ENCODE measurements at places on chromosomes 5 and 9.

DNA sequence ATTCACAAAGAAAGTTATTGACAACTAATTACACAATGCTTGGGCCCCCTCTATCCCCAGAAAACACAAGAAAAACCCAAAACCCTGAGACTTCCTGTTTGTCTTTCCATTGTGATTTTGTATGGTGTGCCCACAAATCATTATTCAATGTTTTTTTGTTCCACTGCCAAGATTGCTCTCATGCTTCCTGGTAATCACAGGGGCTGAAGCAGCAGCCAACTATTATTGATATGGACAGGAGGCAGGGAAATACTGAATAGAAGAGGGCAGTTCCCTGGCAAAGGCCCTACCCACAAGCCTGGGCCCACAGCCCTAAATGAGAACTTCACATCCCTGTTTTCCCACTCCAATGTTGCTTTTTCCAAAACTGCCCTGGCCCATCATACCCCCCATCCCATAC is 21.5 kb upstream of the RFK start:
- no peak for DNase-seq

DNA sequence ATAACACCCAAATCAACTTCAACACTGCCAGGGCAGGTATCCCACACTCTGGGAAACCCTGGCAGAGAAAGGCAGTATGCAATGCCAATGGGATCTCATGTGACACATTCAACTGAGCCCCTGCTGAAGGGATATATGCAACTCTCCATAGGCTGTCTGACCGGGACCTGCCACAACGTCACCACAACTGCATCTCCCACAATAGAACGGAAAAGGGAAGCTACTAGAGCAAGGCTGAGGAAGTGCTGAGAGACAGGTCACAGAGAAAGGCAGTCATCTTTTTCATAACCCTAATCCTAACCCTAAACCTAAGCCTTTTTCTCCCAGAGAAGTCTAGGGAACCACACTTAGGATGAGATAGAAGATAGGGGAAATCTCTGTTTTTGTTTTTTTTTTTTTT is 345.9 kb upstream of the CD180 start:
- no peak for DNase-seq

DNA sequence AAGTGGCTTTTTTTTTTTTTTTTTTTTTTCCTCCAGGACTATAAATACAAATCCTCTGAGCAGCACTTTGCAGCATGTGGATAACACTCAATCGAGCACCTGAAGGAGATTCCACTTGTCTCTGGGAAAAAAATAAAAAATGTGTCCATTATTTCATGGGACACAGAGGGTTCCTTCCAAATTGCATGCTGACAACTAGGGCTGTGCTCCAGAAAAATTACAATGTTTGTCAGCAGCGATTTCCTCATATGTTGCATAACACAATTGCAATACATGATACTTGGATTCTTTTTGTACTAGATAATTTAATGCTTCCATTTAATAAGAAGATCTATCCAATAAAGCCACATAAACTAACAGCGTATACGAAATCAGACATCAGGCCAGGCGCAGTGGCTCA is 84.4 kb downstream of the CDH18 start:
- no peak for DNase-seq

GRCh38 chr9:111831371-111832108 is 36.8 kb upstream of the SHOC1 start:
- DNase-seq = no peak

DNA sequence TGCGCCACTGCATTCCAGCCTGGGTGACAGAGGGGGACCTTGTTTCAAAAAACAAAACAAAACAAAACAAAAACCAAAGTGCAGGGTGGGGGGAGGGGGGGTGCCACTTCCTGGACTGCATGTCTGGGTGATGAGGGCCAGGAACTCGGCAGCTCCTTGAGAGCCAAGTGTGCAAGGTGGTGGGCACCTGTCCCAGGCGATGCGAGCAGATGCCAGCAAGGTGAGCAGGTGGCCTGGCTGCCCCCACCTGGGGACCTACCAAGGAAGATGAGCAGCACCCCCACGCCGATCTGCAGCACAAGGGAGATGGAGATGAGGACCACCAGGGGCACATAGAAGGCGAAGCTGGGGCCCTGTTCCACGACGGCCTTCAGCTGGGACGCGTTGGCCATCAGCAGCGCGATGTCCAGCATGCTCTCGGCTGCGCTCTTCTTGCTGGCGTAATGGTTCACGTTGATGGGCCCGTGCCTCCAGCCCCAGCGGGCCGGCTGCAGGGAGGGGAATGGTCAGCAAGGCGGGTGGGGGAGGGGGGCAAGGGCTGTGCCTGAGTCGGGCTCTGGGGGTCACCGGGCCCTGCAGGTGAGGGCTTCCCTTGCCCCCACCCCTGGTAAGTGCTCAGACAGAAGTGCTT is 7.8 kb downstream of the NINJ1 start:
- DNase-seq = no peak

- no peak for DNase-seq
Observed at GRCh38 chr9:117491491-117491890, 76.6 kb upstream of the ASTN2 start.

- no peak for DNase-seq
Observed at GRCh38 chr5:119330367-119331183, 25.2 kb upstream of the TNFAIP8 start.

DNA sequence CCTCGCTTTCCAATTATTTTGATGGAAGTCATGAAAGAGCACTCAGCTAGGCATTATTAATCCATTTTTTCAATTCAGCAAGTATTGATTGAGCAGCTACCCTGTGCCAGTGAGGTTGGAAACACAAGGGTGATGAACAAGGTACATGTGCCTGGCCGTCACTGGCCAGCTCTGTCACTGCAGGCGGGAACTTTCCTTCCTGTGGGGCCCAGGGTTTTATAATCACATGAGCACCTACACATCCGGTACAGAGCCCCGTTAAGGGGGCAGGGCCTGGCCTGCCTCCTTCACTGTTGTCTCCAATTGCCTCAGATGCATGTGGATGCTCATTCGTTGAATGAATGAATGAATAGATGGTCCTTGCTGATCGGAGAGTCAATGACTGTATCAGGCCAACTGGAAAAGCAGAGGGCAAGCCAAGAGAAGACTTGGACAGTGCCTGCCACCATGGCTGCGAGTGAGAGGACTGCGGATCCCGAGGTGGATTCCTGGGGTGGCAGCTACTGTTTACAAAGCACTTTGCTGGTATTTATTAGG is 55.9 kb upstream of the KCNMB1 start:
- DNase-seq = no peak

- DNase-seq = peak; percentile 9
Observed at GRCh38 chr5:95403996-95404395, 12.8 kb downstream of the FAM81B start.

GRCh38 chr9:93468763-93469456 is 15.5 kb upstream of the FAM120AOS start:
- DNase-seq = no peak

GRCh38 chr5:123795688-123796087 is 283.7 kb downstream of the CSNK1G3 start:
- DNase-seq = no peak

GRCh38 chr9:84822589-84823233 is 153.2 kb downstream of the NTRK2 start:
- no peak for DNase-seq

DNA sequence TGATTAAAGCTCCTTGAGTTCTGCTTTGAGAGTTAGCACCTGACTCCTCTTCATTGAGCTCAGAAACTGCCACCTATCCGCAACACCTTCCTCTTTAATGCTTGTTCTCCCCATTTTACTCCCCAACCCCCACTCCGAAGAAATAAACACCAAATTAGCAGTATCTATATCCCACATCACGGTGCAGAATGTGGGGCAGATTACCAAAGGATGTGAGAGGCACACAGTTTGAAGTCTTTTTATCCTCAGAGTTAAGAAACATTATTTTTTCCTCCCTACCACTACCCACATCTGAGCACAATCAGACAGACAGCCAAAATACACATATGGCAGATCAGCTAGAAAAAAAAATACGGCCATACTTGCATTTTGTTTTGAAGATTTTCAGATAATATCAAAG is 26.1 kb upstream of the IL7R start:
- no peak for DNase-seq

- DNase-seq = no peak
Observed at GRCh38 chr5:142976861-142977260, 206.7 kb downstream of the ARHGAP26 start.

DNA sequence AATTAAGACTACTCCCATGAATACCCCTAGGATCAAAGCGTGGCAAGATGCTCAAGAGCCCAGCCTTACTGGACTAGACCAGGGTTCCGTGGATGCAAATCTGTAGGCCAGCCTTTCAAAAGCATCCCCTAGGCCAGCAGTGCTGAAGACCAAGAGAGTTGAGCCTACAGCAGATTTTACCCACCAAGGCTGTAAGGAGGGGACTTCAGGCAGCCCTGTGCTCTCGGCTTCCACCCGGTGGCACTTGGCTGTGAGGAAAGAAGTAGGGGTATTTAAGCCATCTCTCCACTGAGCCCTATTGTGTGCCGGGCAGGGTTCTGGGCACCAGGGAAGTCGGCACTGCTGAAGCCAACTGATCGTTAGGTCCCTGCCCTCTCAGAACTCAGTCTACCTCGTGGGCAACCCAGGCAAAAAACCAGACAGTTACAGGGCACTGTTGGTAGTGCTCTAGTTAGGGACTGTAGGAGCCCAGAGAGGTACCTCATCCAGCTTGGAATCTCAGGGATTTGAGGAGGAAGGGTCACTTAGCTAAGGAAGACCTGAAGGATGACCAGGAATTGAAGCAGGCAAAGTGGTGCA is 25.5 kb downstream of the TCF7 start:
- no peak for DNase-seq

DNA sequence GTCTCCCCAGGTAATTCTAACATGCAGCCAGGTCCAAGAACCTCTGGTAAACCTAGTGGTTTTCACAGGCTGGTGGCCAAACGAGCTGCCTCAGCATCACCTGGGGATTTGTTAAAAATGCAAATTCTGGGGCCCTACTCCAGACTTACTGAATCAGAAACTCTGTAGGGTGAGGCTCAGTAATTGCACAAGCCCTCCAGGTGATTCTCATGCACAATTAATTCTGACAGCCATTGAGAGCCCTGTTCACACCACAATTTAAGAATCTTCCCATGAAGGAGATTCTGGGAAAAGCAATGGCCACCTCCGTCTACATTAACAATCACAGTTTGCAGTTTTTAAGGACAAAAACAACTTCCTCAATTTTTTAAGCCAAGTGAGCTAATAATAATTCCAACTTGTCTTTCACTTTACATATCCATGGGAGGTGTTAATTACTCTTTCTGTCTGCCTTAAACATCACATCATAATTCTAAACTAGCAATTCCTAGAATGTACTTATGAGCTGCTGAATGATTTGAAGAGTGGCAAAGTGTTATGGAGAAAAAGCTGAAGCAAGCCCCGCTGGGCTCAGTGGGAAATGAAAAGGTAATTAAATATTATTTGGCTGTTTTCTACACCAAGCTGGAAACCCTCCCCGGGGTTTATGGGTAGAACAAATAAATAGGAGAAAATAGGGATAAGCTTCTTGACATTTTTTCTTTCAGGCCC is 70.0 kb downstream of the GLDC start:
- no peak for DNase-seq

DNA sequence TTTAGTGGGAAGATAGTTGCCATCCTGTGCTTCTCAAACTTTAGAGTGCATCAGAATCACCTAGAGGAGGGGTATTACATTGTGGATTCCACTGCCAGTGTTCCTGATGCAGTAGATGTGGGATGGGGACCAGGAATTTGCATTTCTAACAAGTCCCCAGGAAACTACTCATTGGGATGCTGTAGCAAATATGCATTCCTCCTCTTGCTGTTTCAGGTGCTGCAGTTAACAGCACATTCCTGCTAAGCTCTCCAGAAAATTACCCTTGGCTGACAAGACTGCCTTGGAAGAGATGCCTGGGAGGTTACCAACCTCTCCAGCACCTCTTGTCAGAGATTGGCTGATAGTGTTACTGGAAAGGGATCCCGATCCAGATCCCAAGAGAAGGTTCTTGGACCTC is 270.5 kb downstream of the OSTF1 start:
- no peak for DNase-seq

DNA sequence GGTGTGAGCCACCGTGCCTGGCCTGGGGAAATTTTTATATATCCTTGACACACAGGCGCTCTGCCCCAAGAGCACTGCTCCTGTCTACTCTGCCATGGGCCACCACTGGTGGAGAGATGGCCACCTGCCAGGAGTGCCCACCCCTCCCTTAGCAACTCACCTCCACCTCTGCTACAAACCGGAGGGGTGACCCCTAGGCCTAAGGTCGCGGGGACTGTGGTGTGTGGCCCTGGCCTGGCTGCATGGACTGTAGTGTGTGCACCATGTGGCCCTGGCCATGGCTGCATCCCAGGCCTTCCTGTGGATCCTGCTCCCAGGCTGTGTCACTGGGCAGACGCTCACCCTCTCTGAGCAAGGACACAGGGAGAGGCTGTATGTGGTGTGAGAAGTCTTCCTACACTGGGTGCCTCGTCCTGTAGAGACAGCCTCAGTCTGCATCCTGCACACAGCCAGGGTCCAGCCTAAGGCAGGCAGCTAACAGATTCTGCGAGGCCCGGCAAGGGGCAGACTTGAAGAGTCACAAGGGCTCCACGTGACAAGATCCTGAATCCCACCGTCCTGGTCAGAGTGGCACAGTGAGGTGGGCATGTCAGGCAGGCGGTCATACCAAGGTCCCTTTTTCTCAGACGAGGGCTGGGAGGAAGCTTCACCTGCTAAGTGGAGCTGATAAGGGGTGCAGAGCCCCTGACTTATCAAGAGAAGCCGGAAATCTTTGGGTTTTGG is 10.3 kb downstream of the NINJ1 start:
- DNase-seq = no peak

DNA sequence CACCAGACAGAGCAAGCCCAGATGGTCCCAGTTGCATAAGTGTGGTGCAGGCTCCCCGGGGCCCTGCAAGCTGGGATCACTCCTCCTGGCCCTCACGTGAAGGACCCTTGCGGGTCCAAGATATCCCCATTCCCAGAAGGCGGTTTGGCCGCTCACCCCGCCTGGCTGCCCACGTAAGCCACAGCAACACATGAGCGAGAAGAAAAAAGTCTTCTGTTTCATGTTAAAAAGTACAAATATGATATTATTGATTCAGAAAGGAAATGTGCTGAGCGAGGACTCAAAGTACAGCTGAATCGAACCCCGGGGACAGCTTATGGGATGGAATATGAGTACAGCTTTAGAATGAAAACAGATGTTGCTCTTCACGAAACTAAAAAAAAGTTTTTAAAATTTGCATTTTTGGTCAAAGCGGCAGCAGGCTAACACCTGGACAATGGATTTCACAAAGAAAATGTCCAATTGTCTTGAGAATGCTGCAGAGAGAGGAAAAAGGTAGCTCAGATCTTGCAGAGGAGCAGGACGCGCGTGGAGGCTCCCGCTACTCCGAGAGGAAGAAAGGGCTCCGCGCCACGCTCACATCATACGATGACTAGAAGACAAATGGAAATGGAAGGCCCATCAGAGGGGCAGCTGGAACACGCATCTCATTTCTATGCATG is 427.6 kb downstream of the IRX1 start:
- no peak for DNase-seq

- DNase-seq = no peak
Observed at GRCh38 chr5:148425808-148426207, 42.0 kb downstream of the FBXO38 start.

- DNase-seq = no peak
Observed at GRCh38 chr5:92907938-92908606, 672.9 kb downstream of the NR2F1-AS1 start.

Data from kidney epithelial cell (primary cell).